ENCODE measurements at places on chromosomes 5 and 9.

- DNase-seq = no peak
Measured at GRCh38 chr9:109278848-109279247, 42.0 kb downstream of the EPB41L4B start.

DNA sequence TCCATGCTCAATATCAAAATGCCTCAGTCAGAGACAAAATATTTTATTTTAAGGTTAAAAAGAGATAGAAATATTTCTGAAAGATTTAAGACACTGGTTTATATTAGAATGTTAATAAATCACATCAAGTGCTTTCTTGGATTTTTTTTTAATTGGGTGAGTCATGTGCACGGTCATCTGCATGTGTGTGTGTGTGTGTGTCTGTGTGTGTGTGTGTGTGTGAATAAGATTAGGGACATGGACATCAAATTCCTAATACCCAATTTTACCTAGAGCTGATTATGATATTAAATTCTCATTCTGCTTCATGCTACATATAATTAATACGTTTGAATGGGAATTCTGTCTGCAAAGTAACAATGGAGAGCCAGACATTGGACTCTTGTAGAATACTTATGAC is 122.9 kb downstream of the BASP1 start:
- DNase-seq = no peak

DNA sequence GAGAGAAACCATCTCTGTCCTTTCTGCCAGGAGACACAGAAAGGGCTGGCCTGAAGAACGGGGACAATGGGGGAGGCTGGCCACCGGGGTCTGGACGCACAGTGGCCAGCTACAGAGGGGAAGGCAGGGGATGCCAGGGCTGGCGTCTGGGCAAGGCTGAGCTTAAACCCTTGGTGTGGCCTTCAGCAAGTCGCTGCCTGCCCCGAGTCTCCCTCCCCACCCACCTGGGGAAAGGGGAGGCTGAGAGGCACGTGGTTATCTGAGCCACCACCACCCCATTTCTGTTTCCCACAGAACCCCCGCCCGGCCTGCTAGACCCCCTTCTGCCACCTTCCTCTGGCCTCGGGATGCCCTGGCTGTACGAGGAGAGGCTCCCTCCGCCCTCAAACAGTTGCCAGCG is 115.3 kb downstream of the VAV2 start:
- DNase-seq = no peak

DNA sequence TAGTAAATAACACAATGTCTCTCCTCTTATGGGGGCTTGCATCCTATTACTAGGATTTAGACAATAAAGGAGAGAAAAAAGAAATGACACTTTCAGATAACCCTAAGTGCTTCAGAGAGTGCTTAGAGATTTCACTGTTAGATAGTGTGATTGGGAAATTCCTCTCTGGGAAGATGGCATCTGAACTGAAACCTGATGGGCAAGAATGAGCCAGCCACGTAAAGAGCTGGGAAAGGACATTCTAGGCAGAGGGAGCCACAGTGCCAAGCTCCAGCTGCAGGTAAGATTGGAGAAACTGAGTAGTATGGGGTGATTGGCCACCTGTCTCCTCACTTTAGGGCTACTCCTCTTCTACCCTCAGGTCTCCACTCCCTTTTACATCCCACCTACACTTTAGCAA is 14.5 kb downstream of the CDO1 start:
- DNase-seq = no peak

GRCh38 chr9:94289691-94290090 is 30.6 kb downstream of the ZNF169 start:
- DNase-seq = no peak

DNA sequence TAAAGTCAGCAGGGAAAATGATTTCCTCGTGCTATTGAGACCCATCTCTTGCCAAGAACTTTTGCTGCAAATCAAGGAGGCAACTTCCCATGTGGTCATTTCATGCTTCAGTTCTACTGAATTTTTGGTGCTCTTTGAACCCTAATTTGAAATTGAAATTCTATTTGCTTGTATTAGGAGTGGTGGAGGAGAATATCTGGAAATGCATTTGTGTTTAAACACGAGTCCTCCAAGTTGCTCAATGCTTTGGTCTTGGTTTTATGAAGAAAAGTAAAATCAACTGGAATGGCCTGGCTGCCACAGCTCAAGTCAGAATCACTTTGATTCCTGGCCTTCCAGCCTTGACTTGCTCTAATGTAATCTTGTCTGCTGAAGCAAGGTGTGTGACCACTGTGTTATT is 613.2 kb downstream of the TLE1 start:
- no peak for DNase-seq

GRCh38 chr9:27361492-27361891 is 64.5 kb upstream of the EQTN start:
- no peak for DNase-seq
